ENCODE measurements at places on chromosomes 4 and X. TPM values are rescaled to one million over a fixed set of nuclear protein-coding genes. Genes with fewer than 3 reads are reported as not detected.

GRCh38 chrX:15909605-15910004, 55.0 kb upstream of the AP1S2 start:
- no peak for DNase-seq

DNA sequence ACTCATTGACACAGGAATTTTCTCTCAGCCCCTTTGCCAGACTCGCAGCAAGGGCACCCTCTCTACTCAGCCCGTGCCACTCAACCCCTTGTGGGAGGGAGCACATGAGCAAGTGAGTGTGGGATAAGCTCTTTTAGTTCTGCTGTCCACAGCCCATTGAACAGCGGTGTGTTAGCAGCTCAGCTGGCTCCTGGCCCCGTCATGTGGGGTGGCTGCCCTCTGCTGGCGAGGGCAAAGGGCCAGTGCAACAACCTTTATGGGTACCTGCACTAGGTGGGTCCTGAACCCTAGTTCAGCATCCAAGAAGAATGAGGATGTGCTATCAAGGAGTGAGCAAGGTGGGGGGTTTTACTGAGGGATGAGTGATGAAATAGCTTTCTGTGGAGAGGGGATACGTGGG, 85.0 kb upstream of the ZNF81 start:
- no peak for DNase-seq

DNA sequence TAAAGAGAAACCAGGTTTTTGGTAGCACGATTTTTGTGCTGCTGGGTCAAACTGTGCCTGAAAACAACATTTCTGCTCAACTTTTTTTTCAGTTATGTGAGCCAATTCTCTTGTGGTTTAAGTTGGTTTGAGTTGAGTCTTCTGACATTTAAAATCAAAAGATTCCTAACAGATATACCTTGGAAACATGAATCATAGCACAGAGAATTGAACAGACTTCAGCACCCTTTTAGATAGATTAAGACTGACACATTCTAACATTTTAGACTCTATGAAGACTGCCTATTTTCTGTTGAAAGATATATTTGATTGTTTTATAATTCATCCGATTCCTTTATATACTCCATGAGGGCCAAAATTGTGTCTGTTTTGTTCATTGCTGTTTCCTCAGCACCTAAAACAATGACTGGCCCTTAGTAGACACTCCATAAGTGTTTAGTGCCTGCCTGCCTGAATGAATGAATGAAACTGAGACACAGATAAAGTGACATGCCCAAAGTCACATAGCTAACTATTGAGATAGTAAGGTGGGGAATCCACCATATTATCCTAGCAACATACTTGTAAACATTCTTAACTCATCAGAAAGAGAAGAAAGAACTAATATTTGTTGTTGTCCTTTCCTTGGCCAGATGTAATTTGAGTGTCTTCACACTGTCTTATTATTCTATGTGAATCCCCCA, 624.0 kb downstream of the MID1IP1 start:
- no peak for DNase-seq

GRCh38 chr4:163818673-163819072, 324.2 kb downstream of the TMA16 start:
- DNase-seq: no peak

GRCh38 chrX:2955281-2955680, 26.1 kb upstream of the ARSD start:
- DNase-seq: no peak

DNA sequence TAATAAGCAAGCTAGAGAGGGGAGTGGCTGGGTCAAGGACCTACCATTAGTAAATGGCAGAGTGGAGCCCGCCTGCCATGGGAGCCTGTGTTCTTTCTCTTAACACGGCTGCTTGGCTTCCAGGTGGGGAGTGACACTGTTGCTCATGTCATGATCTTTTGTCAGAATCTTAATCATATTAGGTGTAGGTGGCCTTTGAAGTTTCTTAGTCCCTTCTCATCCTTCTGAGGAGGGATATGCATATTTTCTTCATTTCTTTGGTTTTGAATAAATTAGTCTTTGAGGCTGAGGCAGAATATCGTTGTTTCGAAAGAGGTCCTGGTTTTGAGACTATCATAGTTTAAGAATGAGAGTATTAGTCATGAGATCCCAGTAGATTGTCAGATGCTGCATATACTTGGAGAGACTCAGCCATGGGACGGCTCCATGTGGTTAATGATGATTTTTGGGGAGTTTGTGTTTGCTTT, 28.9 kb downstream of the SNX25 start:
- no peak for DNase-seq

The IBSP gene
- total RNA-seq: not detected

All from Right ventricle myocardium inferior (tissue), 1 donor.